ENCODE measurements at places on chromosomes 12 and 14.

DNA sequence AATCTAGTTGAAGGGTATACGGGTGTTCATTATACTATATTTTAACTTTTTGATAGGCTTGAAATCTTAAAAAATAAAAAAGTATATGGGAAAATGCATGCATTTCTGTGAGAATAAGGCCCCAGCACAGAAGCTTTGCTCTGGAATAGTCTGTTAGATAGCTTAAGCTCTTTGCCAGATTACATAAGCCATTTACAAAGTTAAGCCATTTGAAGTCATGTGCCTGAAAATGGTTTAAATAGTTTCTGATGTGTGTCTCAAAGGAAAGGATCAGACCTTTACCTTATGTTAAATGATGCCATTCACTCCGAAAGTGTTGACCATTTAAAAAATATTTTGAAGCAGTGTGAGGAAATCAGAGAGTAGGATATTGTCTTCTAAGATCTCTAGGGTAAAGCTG, 51.3 kb downstream of the WASHC4 start:
- DNase-seq, result no peak

GRCh38 chr14:81474148-81474492, 59.5 kb downstream of the SEL1L start:
- peak; percentile 71 for DNase-seq

DNA sequence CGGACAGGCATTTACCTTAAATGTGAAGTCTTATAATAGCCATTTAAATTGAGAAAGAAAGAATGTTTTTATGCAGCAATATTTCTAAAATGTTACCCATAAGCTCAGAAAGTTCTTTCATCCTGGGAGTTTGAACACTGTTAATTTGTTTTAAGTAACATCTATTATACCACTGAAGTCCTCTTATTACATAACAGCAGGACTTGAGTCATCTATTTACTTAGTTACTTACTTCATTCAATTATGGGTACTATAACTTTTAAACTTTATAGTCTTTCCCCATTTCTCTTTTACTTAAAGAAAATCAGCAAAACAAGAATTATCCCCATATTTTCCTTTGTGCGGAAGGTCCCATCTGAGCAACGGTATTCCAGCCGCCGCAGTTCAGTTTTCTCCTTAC, 473.1 kb downstream of the ETNK1 start:
- DNase-seq, result no peak

DNA sequence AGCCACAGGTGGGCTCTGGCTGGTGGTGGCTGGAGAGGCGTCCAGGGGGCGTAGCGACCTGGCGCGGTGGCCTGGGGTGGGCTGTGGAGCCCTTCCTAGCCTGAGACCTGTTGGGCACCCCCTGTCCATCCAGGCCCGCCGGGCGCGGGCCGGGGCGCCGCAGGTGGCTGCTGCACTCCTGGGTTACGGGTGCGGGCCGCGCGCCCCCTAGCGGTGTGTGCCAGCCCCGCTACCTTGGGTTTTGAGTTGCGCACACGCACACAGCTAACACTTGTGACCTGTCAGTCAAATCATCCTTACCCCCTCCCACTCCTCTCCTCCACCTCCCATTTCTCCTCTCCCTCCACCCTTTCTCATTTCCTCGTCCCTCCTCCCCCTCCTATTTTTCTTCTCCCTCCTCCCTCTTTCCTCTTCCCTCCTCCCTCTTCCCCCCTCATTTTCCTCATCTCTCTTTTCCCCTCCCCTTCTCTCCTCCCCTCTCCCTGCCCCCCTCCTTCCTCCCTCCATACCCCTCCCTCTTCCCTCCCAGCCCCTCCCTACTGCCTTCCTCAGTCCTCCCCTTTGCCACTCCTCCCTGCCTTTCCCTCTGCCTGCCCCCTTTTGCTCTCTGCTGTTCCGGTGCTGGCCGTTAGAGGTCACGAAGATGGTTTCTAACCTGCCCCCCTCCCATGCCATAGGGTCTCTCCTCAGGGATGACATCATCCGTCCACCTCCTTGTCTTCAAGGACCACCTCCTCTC, 2.3 kb downstream of the MEG3 start:
- no peak for DNase-seq

DNA sequence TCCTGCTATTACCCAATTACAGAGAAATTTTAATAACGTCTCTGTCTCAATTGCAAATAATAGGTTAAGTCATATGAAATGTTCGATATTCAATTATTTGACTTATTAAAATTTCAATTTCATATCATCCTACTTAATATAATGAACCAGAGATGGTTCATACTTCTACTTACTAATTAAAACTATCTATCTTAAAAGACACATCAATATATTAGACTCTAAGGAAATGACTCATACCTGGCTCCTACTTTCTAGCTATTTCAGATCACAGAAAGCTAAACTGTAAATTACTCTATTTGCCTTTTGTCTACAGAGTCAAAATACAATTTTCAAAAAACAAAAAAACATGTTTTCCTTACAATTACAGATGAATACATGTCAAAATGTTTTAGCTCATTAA, 99.6 kb downstream of the CAPZA3 start:
- no peak for DNase-seq

- DNase-seq, result peak; percentile 26
Measured at GRCh38 chr12:51269174-51270066, 795 bp downstream of the SMAGP start.

GRCh38 chr12:132951649-132952048, 4.5 kb downstream of the ZNF605 start:
- DNase-seq, result no peak

DNA sequence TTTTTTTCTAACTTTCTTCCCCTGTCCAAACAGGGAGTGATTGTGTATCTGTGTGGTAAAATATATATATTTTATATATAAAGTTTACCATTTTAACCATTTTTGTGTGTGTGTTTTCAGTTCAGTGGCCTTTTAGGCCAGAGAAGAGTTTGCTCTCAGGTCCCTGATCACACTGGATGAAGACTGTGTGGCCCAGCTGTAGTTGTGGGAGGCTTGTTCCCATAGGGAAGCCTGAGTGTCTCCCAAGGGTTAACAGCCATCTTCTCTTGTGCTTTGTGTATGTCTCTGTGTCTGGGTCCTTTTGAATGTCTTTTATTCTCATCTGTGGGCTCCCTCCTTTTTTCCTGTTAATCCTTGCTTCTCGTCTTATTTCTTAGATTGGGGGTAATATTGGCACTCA, 23.4 kb downstream of the CGRRF1 start:
- DNase-seq, result no peak

GRCh38 chr14:67816326-67817002, at the start of gene ZFYVE26:
Gene ZFYVE26 (minus strand): TSS chr14:67816590. CDS start chr14:67815963, 627 bp downstream.
- peak; percentile 95 for DNase-seq

GRCh38 chr12:55847603-55848291, 5.0 kb upstream of the MMP19 start:
- peak; percentile 44 for DNase-seq

DNA sequence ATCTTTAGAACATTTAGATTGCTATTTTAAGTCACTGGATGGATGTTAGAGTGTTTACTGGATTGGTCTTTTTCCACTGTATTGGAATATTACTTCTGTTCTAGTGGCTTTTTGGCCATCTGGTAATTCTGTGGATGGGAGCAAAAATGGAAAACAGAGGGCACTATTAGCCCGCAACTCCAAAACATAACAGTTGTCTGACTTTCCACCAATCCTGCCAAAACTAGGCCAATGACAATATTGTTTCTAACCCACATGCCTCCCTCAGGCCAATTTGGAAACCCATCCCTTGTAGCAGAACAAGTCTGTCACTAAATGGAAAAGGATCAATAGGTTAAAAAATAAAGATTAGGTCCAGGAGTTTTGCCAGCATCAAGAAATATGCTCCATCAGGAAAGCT, 97.8 kb downstream of the ETNK1 start:
- no peak for DNase-seq

GRCh38 chr12:52255926-52256583, 18.4 kb upstream of the KRT86 start:
- DNase-seq, result no peak

DNA sequence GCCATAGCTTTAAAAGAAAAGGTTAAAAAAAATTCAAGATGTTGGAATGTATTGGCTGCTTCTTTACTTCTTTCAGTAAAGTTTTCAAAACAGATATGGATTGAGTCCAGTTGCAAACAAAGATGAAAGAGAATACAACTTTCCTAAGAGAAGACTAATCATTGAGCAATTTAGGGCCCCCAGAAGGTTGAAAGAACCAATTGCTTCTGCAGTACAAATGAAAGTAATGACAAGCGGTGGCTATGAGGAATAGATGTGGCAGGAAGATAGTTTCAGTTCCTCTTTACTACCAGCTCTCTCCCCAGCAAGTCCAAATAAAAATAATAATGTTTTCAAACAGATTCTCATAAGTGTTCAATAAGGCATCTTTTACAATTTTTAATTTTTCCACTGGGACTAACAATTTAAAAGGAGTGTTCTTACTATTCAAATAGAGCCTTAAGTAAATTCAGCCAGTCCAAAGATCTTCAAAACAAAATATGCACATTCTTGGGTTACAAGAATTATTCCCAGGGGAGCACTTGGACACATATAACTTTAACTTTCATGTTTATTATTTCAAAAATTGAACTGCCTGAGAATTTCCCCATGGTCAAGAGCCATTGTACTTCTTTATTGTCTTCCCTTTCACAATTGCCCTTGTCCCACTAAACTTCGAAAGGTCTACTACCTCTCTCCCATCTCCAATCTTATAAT, 62.3 kb upstream of the PPP1R12A start:
- no peak for DNase-seq

DNA sequence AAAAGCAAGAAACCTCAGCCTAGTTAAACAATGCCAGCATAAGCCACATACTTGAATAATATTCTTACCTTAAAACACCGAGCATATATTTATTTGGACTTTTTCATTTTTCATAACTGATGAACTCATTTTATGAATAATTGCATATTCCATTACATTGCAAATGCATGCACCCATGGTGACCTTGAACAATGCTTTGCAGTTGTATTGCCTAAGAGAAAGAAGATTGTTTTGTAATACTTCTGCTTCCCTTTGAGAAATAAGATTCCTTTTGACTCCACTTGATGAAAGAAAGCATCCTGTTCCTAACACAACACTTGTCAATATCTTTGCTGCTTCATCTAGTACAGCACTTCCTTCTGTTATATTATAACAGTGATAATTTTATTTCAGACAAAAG, 1182.2 kb downstream of the FLRT2 start:
- DNase-seq, result no peak

DNA sequence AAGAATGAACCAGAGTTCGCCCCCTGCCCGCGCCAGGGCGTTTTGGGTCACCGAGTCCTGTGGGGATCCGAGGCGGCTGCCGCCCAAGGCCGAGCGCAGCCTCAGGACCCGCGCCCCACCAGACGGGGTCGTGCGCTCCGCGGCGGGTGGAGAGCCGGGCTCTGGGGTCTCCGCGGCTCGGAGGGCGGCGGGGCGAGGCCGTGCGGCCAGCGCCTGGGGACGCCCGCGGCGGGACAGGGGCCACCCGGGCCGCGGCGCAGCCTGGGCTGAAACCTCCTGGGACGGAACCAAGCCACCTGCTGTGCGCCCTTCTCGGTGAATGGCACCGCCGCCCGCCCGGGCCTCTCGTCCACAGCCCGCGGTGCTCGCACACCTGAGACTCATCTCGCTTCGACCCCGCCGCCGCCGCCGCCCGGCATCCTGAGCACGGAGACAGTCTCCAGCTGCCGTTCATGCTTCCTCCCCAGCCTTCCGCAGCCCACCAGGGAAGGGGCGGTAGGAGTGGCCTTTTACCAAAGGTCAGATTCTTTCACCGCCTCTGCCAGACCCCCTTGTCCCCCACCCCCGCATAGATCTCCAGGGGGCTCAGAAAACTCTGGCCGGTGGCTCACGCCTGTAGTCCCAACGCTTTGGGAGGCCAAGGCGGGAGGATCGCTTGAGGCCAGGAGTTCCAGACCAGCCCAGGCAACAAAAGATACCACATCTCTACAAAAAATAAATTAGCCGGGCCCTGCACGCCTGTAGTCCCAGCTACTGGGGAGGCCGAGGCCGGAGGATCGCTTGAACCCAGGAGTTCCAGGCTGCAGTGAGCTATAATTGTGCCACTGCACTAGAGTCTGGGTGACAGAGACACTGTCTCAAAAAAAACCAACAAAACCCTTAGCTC, 901 bp downstream of the B3GNT4 start:
- DNase-seq, result no peak

GRCh38 chr14:90553921-90554336, 157.1 kb downstream of the CALM1 start:
- DNase-seq, result no peak

- DNase-seq, result peak; percentile 1
Measured at GRCh38 chr12:29750131-29750927, 33.4 kb downstream of the TMTC1 start.

DNA sequence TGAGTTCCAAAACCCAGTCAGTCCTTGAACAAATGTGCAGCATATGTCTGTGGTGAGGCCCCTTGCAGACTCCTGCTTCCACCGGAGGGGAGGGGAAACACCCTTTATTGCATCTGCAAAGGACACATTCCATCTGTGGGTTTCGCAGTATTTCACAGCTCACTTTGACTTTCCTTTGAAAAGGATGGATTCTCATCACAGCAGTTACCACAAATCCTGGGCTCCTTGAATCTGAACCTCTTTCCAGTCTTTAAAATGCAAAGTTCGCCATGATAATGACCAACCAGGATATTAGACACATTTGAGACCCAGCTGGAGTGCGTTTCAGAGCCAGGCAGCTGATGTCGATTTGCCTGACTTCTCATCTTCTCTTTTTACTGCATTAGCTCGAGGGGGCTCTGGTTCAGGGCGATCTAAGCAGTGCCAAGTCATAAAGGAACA, 242.4 kb downstream of the SLC15A4 start:
- DNase-seq, result no peak
